ENCODE measurements at places on chromosomes 6 and 20.

DNA sequence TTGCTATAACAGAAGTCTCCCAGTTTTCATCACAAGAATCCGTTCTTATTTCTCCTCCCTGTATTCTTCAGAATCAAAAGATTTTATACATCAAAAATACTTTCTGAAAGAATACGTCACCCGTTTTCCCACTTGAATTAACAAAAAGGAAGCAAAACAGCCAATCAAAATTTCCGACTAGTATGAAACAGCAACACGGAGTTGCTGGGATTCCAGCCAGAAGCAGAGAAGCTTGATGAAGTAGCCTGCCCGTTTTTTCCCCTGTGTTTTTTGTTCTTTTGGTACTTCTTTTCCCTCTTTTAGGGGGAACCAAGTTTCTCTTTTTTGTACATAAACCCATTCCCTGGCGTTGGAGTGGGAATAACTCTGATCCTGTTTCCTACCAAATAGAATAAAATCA, 14.6 kb downstream of the TXLNB start:
- no peak for DNase-seq

GRCh38 chr6:32885698-32886286, 31.8 kb downstream of the PSMB9 start:
- DNase-seq = peak; percentile 45

- DNase-seq = no peak
Observed at GRCh38 chr20:44858606-44859360, 26.7 kb upstream of the YWHAB start.

DNA sequence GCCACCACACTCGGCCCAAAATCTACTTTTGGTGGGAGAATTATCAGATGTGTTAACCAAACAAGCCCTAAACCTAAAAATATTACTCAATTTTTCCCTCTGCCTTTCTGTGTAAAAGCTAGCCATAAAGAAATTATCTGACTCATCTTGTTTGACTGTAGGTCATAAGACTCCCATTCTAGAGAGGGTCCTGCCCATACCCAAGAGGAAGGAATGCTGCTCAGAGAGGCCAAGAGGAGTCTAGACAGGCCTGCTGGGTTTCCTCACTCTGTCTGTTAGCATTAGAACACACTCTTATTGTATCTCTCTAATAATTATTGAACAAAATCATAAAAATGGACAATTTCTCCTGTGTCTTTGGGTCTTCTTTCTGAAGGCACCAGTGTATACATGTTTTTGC, 26.1 kb downstream of the C6orf141 start:
- no peak for DNase-seq

DNA sequence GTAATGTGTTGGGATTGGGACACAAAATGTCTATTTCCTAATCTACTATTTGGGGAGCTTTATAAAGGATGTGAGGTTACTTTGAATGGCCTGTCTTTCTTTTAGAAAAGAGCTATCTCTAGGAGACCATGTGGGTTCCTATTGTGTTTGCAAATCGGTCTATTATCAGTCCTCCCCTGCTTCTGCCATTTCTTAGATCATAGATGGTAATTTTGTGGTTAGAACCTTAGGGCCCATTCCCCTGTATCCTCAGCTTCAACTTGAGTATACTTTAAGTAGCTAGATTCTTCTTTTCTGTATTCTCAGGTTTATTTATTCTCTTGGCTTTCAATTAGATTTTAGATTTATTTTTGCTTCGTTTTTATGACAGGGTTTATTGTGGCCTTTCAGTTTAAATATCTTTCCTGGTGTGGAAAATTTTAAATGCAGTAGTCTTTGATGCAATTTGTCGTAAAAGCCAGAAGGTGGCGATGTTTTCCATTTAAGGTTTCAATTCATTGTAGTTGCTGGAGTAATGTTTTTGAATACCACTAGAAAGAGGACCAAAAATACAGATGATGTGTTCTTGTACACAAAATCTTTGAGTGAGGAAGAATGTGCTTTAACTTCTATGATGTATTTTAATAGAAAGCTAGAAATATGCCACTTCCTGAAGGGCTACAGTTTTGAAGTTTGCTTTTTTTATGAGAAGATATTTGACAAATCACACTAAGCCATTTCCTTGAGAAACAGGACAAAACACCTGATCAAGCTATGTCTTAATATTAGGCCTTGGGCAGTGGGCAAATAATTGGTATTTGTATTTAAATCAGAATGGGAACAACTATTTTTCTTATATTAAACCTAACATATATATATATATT, 20.3 kb downstream of the TBPL1 start:
- DNase-seq = peak; percentile 71

GRCh38 chr6:17662585-17662984, 44.1 kb downstream of the NUP153 start:
- no peak for DNase-seq

DNA sequence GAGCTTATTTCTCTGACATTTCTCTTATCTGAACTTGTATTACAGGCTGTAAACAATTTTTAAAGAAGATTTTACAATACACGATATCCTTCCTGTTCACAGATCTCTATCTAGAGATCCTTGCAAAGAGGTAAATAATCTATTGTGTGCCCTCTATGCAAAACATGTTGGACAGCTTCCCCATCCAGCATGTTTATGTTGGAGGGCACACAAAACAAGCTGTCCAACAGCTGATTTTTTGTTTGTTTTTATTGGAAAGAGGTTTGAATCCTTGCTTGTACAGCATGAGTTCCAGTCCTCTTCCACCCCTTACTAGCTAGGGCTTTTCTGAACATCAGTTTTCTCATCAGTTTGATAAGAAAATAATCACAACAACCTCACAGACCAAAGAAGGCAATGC, 62.3 kb upstream of the SYNDIG1 start:
- no peak for DNase-seq

- DNase-seq = no peak
Observed at GRCh38 chr20:20428067-20428466, 60.2 kb downstream of the INSM1 start.

DNA sequence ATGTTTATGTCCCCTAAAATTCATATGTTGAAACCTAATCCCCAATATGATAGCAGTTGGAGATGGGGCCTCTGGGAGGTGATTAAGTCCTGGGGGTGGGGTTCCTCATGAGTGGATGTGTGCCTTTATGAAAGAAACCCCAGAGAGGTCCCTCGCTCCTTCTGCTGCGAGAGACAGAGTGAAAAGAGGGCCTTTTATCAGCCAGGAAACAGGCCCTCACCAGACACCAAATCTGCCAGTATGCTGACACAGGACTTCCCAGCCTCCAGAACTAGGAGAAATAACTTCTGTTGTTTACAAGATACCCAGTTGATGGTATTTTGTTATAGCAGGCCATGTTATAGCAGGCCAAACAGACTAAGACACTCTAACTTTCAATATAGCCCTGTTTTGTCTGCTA, 100.9 kb upstream of the NFATC2 start:
- no peak for DNase-seq

DNA sequence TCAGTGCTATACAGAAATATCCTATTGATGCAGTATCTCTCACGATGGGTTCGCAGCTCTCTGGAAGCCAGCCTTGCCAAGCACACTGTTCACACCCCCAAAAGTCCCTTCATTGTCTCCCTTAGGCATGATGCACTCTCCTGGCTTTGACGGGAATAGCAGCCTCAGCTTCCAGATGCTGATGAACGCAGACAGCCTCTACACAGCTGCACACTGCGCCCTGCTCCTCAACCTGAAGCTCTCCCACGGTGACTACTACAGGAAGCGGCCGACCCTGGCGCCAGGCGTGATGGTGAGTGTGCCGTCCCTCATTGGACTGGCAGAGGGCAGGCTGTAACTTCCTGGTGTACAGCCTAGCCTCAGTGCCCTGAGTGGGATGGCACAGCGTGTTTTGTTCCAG, 60.0 kb upstream of the PBOV1 start:
- DNase-seq = no peak

DNA sequence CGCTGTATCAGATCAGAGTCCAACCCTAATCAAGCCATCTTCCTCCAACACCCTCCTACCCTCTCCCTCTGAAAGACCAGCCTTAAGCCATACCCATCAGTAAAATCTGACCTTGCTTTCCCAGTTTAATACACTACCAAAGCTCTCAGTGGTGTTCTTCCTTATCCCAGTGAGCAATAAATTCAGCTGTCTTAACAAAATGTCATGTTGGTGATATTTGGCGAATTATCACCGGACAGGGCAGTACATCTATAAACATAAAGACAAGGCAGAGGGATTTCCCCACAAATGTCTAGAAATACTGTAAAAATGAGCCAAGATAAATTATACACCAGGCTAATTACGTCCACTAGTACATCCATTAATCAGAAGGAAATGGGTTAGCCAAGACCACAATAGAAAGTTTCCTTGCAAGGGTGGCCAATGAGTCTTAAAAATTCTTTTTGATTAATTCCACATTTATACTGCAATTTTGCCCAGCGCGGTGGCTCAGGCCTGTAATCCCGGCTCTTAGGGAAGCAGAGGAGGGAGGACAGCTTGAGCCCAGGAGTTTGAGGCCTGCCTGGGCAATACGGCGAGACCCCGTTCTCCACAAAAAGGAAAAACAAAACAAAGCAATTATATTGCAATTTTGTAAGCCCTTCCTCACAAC, 905 bp downstream of the RARS2 start:
- no peak for DNase-seq

GRCh38 chr6:7697820-7698623, 27.9 kb upstream of the BMP6 start:
- DNase-seq = no peak

- no peak for DNase-seq
Observed at GRCh38 chr20:52279706-52280105, 88.1 kb upstream of the ZFP64 start.

DNA sequence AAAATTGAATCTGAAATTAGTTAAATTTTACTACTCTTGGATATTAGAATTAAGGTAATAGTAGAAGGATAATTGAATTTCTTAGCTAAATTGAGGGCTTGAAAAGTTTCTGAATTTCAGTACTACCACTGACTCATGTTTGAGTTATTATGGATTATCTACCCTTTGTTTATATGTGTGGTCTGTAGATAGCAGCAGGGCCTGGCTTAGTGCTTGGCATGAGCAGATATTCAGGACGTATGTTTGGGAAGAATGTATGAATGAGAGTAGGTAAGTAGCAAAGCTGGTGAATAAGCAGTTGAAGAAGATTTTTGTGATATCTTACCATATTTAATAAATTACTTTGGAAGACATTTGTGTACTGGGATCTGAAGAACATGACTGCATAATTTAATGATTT, 152.7 kb downstream of the MACROD2 start:
- no peak for DNase-seq

- DNase-seq = no peak
Observed at GRCh38 chr6:28258877-28259777, at the start of gene NKAPL. NKAPL (plus strand) TSS chr6:28259297; CDS start chr6:28259372, 75 bp downstream.

GRCh38 chr6:45783716-45784115, 231.9 kb downstream of the CLIC5 start:
- no peak for DNase-seq

DNA sequence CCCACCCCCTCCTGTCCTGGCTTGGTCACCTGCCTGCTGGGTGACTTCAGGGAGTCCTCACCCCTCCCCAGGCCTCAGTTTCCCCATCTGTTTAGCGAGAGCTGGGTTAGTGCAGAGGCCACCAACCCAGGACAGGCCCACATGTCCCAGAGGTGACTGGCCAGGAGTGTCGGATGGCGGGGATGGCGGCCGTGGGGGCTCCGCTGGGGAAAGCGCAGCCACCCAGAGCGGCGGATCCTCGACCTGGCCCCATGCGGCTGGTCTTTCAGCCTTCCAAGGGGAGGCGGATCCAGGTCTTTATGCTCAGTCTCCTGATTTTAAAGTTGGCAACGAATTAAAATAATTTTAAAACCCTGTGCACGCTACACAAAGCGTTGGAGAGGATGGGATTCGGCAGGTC, 31.0 kb upstream of the GATA5 start:
- DNase-seq = no peak

- DNase-seq = no peak
Observed at GRCh38 chr20:35319192-35319870, 27.1 kb upstream of the FAM83C start.

DNA sequence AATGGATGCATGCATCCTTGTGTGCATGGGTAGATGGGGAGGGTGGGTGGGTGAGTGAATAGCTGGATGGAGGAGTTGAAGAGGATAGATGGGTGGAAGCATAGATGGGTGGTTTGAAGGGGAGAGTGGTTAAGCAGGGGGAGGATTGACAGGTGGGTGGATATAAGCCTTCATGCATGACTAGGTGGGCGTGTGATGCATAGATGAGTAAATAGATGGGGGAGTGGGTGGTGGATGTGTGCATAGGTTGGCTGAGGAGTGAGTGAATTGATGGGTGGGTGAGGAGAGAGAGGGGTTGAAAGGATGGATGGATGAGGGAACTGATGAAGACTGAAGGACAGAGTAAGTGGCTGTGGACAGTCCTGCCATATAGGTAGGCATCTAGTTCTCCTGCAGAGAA, 4.5 kb downstream of the COL11A2 start:
- no peak for DNase-seq

DNA sequence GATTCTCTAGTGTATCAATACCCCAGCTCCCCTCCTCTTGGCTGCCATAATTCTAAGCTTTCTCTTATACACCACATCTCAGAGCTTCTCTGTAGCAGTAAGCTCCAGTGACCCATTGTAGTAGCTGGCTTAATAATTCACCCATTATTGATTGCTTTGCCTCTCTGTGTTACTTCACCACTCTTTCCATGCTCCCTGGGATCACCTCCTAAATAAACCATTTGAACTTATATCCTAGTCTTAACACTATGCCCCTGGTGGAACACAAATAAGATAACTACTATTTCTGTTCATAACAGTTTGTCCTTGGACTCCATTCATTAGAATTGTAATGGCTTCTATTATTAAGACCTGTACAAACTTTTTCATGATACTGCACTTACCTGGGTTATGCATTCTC, 758.9 kb downstream of the KIF16B start:
- DNase-seq = no peak

DNA sequence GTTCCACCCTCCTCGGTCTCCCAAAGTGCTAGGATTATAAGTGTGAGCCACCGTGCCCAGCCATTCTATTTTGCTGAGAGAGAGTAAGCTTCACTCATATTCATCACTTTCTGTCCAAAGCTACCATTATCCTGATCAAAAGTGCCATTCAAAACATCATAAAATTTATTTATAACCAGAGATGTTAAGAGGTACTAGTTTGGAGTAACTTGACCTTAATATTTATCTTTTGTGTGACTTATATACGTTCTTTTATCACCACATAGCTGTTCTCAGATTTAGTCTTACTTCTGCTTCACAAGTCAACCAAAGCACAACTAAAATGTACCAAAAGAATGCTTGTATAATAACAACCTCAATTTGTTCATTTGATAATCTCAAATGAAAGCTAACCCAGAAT, 18.1 kb downstream of the AKIRIN2 start:
- DNase-seq = no peak

GRCh38 chr20:14951707-14952418, 614.5 kb upstream of the FLRT3 start:
- no peak for DNase-seq

- DNase-seq = peak; percentile 33
Observed at GRCh38 chr20:44700306-44700705, 14.9 kb upstream of the CCN5 start.

GRCh38 chr6:2957696-2958330, 13.6 kb downstream of the SERPINB6 start:
- DNase-seq = no peak

Measured in DMS 273 treated with DMSO at 0.1 percent for 48 hours (cell line).